ENCODE measurements at places on chromosomes 16 and 17.
A peak's percentile ranks its signal among the peaks of the same experiment; 100 is the strongest.

GRCh38 chr17:3827124-3827773 lies 18.8 kb downstream of the NCBP3 start:
- peak; percentile 48 for DNase-seq

DNA sequence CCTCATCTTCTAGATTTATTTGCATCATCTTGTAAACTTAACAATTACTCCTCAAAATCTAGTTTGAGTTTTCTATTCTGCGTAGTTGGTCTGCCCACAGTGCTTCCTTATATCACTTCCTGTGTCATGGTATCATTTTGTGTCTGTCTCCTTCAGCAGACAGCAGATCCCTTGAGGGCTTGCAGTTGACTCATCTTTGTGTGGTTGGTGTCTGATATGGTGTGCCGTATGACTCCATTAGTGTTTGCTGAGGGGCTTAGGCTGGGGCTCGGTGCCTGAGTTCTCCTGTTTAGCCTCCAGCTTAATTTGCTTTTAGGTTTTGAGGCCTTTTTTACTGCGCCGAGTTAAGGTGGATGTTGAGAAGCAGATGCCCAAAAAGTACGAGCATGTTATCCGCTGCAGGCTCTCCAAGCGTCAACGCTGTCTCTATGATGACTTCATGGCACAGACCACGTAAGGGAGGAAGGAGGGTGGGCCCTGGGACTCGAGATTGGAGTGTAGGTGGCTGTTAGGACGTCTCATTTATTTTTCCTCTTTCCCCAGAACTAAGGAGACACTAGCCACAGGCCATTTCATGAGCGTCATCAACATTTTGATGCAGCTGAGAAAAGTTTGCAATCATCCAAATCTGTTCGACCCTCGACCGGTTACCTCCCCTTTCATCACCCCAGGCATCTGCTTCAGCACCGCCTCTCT lies 16.9 kb downstream of the SRCAP start:
- no peak for DNase-seq

- DNase-seq = no peak
Observed at GRCh38 chr16:71628810-71629209, 2.8 kb downstream of the MARVELD3 start.

GRCh38 chr16:58336332-58337089 lies 41.7 kb upstream of the PRSS54 start:
- peak; percentile 86 for DNase-seq

- DNase-seq = no peak
Observed at GRCh38 chr17:72922219-72922618, 170.3 kb downstream of the SLC39A11 start.

- DNase-seq = no peak
Observed at GRCh38 chr16:75238132-75238852, 13.1 kb downstream of the BCAR1 start.

GRCh38 chr16:3764409-3764808 lies 47.1 kb upstream of the TRAP1 start:
- no peak for DNase-seq

DNA sequence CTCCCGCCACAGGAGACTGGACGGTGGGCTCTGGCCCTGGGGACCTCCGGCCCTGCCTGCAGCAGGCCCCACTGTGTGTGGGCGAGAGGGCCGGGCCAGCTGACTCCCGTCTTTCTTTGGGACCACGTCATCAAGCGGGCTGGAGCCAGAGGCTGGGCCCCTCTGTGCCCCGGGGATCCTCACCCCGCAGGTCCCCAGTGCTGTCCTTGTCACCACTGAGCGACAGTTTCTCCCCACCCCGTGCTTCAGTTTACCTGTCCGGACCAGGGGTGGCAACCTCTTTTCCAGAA lies 181.9 kb upstream of the ZNF469 start:
- no peak for DNase-seq

DNA sequence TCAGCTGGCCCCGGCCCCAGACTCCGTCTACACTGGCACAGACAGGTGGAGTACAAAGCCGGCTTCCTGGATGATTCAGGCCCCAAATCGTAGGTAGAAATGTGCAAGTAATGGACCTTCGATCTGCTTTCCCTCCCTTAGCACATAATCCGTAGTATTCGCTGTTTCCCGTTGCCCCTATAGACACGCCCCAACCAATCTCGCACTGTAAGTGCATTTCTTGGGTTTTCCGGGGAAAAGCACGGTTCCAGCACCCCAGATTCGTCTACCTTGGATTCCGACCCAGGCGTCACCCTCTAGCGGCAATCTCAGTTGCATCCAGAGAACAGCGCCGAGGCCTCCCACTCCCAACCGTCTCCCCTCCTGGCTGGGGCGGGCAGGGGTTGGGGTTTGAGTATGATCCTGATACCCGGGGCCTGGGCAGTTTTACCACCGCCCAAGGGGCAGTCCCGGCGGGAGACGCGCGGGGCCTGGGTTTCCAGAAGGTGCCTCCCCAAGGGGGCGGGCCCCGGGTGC lies 12.1 kb upstream of the FOXF1 start:
- no peak for DNase-seq

DNA sequence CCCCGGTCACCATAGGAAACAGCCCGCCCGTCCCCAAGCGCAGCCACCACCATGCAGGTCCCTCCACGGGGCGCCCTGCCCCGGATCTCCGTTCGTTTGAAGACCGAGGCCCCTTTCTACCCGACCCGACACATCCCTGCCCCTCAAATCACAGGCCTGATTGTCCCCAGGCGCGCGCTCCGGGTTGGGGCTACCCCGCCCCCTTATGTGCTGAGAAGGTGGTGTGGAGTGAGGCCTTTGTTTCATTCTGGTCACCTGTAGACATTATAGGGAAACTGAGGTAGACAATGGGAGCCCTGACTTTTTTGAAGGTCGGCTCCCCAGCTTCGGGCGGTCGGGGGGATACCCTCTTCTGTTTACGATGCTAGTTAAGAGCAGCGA lies 763 bp upstream of the ACTG1 start:
- no peak for DNase-seq

DNA sequence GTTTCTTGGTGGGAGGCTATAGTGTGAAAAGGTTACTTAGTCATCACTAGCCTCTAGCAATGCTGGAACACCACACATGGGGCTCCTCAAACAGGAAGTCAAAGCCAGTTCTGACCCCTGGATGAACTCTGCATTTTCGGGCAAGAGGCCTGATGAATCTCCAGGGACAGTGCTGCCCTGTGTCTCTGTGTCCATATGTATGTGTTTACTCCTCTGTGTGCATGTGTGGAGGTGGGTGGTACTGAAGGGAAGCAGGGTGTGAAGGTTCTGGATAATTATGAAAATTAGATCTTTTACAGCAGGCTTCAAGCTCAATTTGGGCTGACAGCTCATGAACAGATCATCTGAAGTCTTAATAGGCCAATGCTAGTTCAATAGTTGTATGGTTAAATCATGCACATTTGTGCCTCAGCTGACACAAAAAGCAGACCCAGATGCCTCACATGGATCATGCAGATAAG lies 133.6 kb downstream of the SNX11 start:
- DNase-seq = peak; percentile 65

DNA sequence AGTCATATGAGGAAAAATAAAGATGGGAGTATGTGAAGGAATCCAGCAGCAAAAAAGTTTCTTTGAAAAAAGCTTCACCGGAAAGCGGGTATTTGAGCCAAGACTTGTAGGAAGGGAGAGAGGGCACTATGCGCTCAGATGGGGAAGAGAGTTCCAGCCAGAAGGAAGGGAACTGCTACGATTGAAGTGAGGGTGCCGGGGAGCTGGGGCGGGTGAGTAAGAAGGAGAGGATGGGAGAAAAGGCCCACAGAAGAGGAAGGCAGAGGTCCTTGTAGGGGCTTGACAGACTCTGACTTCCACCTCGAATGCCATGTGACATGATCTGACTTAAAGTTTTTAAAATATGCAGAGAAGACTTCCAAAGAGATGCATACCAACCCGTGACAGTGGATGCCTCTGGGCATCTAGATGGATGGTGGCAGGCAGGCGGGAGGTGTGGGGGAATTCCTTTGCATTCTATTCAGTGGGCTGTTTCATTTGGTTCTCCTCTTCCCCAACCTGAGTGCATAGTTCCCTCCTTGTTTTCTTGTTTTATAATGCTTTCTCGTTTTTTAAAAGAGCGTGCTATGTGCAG lies 44.9 kb downstream of the CDRT4 start:
- peak; percentile 74 for DNase-seq

- peak; percentile 95 for DNase-seq
Observed at GRCh38 chr17:76385892-76386786, 1.7 kb downstream of the SPHK1 start.

DNA sequence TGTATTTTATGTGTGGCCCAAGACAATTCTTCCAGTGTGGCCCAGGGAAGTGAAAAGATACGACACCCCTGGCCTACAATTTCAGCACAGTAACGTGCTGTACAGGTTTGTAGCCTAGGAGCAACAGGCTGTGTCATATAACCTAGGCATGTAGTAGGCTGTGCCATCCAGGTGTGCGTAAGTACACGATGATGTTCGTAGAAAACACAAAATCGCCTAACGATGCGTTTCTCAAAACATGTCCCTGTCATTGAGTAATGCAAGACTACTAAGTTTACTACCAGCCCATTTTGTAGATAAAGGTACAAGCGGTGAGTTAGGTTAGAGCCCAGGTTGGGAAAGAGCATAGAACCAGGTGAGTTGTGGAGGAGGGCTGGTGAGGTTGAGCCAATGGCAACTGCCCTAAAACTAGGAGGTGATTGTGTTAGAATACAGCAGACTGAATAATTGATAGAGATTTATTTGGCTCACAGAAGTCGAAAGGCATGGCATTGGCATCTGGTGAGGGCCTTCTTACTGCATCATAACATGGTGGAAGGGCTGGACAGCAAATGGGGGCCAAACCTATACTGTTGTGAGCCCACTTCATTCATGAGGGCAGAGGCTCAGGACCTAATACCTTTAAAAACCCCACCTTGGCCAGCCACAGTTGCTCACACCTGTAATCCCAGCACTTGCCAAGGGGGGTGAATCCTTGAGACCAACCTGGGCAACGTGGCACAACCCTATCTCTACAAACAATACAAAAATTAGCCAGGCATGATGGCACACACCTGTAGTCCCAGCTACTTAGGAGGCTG lies 4.2 kb downstream of the EIF1 start:
- DNase-seq = no peak

- no peak for DNase-seq
Observed at GRCh38 chr17:13435230-13435629, 166.5 kb downstream of the HS3ST3A1 start.

DNA sequence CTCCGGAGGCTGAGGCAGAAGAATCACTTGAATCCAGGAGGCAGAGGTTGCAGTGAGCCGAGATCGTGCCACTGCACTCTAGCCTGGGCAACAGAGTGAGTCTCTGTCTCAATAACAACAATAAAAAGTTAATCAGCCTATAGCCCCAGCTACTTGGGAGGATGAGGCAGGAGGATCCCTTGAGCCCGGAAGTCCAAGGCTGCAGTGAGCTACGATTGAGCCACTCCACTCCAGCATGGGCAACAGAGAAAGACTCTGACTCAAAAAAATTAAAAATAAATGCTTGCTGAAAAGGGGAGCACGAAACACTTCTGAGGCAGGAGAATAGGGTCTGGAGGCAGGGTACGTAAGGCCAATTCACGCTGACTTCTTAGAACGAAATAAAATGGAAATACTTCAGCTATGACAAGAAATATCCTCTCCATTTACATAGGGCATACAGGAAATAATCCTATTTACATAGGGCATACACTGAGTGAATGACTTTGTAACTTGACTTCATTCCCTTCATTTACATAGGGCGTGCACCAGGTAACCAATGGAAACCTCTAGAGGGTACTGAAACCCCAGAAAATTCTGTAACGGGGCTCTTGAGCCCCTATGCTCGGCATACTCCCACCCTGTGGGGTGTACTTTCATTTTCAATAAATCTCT lies 3.2 kb upstream of the PRPSAP1 start:
- DNase-seq = no peak

GRCh38 chr16:81251871-81252270 lies 13.4 kb downstream of the BCO1 start:
- DNase-seq = no peak

DNA sequence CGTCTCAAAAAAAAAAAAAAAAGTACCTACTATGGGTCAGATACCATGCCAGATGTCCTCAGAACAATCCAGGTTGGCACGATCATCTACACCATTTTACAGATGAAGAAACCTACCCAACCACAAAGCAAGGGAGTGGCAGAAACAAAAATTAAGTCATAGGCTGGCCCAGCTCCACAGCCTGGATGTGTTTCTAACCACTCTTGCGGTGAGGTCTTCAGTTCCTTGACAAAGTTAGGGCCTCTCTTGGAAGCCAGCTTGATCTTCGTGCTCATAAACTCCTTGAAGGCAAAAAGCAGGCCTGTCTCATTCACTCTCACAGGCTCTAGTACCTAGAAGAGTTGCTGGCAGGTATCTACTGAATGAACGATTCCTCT lies 6.2 kb downstream of the GGA2 start:
- no peak for DNase-seq

DNA sequence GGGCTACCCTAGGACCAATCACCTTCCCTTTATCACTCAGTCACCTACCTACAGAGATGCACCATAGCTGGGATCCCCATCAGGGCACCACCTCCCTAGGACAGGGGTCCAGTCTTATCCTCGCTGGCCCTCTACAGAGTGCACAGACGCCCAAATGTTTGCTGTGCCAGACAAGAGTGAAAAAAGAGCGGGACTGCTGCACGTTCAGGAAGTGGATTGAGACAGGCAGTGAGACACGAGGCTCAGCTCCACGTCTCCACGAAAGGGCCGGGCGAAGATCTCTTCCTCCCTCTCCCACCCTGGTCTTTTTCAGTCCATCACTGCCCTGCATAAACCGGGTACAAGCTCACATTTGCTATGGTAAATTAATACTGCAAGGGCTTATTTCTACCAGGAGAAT lies 95.5 kb downstream of the ZFHX3 start:
- DNase-seq = no peak

All from HTR-8/SVneo (cell line).